Islet precursor cell (in vitro differentiated cells): ENCODE measurements at places on chromosomes 11 and 22.
A peak's percentile ranks its signal among the peaks of the same experiment; 100 is the strongest.

- DNase-seq: no peak
Measured at GRCh38 chr22:48669986-48670716, 1157.5 kb downstream of the BRD1 start.

GRCh38 chr11:133501643-133502539, 30.4 kb downstream of the OPCML start:
- peak; percentile 88 for DNase-seq

DNA sequence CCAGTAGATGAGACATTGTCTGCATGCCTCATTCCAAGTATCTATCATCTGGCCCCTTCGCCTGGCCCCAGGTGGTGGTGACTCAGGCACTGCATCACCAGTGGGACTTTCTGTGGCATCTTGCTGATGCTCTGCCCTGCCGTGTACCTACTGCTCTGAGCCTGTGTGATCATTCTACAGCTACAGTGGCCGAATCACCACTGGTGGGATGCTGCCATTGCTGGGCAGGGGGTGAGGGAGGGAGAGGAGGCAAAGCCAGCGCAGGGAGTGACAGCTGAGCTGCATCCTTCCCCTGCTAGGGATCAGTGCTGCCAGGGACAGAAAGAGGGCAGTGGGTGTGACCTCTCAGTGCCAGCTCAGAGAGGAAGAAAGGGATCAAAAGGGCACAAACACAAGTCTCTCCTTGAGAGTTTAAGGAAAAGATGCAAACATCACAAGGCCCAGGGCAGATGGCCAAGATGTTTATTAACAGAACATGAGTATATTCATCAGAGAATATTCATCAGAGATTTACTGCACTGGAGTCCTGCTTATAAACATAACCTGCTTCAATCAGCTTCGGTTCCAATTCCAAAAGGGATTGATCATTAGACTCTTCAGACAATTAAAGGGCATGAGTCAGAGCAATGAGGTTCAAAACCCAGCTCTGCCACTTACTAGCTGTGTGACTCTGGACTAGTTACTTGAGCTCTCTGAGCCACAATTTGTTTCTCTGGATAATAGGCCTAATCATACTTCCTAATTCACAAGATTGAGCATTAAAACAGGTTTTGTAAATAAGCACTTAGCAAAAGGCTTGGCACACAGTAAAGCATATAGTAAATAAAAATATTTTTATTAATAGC, 109.8 kb downstream of the NAT10 start:
- DNase-seq: peak; percentile 83

DNA sequence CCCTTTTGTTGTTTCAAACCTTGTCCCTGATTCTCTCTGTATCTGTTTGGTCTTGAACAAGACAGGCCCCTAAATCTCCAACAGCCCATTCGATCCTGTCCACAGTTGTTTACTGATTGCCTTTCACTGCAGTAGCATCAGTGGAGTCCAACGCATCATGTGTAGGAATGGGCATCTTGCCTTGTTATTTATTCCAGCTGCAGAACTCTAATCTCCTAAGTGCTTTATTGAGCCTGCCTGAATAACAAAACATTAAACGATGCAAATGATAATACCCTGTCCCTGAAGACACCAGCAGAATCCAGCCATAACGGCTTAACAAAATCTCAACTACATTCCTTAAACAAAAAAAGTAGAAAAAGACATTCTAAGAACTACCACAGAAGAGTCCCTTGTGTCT, 50.1 kb downstream of the SLC35F2 start:
- DNase-seq: no peak

DNA sequence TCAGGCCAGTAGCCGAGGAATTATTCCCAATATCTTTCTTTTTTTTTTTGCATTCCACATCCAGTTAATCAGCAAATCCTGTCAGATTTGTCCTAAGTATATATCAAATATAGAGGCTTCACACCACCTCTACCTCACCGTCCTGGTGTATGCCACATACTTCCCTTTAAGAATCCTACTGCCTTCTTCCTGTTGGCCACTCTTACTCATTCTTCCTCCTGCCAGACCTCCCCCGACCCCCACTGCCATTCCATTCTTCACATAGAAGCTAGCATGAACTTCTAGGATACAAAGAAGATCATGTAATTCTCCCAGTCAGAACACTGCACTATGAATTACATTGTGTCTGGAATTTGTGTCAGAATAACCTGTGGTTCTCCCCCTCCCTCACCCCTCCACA, 89.5 kb downstream of the TRIM44 start:
- no peak for DNase-seq

- DNase-seq: peak; percentile 87
Measured at GRCh38 chr11:111841370-111842053, 29.9 kb downstream of the ALG9 start.

- DNase-seq: no peak
Measured at GRCh38 chr22:23696326-23696851, 5.6 kb downstream of the RGL4 start.

- DNase-seq: no peak
Measured at GRCh38 chr11:96340555-96340885, 2.5 kb downstream of the MAML2 start.

GRCh38 chr11:44034639-44035038, 13.1 kb upstream of the ACCSL start:
- no peak for DNase-seq

DNA sequence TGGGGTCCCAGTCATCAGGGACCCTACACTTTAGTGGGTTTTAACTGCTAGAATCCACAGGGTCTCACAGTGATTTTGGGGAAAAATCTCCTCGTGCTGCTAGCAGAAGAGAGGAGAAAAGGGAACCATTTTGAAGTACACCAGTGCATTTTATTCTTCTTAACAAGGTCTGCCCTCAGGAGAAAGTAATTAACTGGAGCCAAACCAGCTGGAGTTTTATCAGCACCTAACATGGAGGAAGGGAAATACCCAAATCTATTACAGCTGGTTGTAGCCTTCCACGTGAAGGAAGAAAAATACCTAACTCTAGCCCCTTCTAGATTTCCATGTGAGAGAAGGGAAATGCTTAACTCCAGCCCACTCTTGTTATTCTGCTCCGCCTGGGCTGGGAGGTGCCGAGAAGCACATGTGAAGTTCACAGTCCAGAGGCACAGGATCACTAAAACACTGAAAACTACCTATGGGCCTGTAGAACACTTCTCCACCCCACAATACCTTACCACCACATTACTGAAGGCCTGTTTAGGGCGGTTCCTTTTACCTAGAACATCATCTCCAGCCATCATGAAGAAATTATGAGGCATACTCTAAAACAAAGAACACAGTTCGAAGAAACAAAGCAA, 31.3 kb upstream of the TEAD1 start:
- no peak for DNase-seq

DNA sequence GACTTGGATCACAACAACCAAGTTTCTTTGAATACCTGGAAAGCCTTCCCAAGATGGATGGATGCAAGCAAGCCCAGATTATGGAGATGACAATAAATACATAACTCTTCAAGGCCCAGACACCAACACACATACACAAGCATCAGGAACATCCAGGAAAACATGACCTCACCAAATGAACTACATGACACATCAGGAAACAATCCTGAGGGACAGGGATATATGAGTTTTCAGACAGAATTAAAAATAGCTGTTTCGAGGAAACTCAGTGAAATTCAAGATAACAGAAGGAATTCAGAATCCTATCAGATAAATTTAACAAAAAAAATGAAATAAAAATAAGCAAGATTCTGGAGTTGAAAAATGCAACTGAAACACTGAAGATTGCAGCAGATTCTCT, 659.4 kb downstream of the METTL15 start:
- DNase-seq: no peak

DNA sequence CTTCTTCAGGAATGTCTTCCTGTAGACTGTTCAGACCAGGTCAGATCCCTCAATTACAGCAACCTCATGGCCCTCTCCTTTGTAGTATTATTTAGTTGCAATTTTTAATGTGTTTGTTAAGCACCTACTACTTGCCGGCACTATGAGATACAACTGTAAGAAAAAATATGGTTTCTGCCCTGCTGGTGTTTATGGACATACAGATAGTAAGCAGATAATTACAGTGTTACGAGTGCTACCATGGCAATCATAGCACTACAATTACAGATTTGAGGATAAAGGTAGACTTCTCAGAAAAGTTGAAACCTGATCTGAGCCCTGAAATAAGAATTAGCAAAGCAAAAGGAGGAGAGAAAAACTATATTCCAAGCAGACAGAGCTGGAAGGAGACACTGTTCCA, 2.8 kb downstream of the LRRC51 start:
- DNase-seq: no peak

GRCh38 chr22:44166498-44167276, 14.0 kb upstream of the PARVG start:
- no peak for DNase-seq
